ENCODE measurements at places on chromosomes 16 and 17.

GRCh38 chr17:75267411-75268232 lies 3.4 kb downstream of the MIF4GD start:
- DNase-seq: no peak

DNA sequence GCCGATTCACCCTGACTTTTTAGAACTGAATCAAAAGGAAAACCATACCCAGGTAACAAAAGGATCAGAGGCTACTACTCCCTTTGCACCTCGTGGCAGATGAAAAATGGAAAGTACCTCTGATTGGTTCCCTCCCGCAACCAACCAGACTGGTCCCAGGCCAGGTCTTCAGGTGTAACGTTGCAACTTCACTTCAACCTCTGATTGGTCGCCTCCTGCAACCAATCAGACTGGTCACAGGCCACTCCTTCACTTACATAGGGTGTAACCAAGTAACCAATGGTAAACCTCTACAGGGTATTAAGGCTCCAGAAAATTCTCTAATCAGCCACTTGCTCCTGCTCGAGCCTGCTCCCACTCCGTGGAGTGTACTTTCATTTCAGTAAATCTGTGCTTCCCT lies 89.4 kb downstream of the ADCY9 start:
- no peak for DNase-seq

DNA sequence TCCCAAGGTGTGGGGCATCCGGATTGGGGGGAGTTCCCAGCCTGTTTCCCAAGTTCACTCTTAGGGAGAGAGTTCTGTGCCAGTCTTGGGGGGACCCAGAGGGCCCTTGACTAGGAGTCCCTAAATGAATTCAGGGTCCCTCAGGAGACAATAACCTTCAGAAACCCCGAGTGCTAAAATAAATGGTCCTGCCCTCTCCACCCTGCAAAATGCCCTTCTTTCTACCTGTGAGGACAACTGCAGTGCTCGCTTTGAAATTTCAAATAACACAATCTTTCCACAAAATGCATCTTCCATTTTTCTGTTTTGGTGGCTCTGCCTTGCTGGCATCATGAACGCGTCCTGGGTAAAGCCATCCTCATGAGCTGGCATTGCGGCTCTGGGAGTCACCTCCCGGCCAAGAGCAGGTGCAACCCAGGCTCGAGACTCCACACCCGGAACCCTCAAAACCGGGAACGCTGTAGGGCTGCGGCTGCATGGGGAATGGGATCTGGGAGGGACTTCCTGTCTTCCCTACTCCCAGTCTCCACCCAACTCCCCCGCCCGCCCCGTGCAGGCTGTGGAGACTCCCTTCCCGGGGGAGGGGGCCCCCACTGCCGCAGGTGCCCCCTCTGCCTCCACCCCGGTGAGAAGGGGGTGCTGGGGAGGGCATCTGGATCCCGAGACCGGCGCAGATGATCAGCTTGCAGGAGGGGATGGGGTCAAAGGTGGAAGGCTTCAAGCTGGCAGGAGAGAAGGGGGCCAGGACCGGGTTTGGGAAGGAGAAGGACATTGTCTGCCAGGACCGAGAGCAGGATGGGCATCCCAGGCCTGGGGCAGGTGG lies at the start of gene ZNF205:
TSS of gene ZNF205 (plus strand) at position 529 of the 823 bp plus-strand sequence. CDS start 845 bp downstream, outside the sequence.
- no peak for DNase-seq

GRCh38 chr17:67116045-67116575 lies 71.8 kb downstream of the CACNG1 start:
- DNase-seq: no peak

GRCh38 chr17:9677411-9677810 lies 32.1 kb downstream of the USP43 start:
- no peak for DNase-seq

- DNase-seq: no peak
Measured at GRCh38 chr17:1592751-1593629, 30.4 kb upstream of the PITPNA start.

GRCh38 chr16:12570046-12570618 lies 233.6 kb downstream of the CPPED1 start:
- no peak for DNase-seq

DNA sequence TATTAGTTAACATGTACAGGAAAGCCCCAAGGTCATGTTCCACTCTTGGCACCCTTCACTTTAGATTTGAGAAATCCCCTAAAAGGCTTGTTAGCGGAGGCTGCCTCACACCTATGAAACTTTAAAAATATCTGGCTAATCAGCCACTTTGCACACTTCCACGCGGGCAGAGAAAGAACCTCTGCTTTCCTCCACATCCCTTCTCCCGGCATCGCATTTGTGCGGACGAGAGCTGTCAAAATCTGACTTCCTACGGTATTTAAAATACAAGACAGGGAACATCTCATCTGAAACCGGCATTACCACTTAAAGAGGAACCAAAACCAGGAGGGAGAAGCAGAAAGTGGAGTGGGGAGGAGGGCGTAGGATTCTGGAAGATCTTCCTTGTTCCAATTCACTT lies 422.3 kb downstream of the TMEM114 start:
- DNase-seq: no peak

- no peak for DNase-seq
Measured at GRCh38 chr16:11205754-11206581, 50.0 kb downstream of the SOCS1 start.

GRCh38 chr17:29572691-29573557 lies 4.4 kb downstream of the TP53I13 start:
- DNase-seq: no peak

DNA sequence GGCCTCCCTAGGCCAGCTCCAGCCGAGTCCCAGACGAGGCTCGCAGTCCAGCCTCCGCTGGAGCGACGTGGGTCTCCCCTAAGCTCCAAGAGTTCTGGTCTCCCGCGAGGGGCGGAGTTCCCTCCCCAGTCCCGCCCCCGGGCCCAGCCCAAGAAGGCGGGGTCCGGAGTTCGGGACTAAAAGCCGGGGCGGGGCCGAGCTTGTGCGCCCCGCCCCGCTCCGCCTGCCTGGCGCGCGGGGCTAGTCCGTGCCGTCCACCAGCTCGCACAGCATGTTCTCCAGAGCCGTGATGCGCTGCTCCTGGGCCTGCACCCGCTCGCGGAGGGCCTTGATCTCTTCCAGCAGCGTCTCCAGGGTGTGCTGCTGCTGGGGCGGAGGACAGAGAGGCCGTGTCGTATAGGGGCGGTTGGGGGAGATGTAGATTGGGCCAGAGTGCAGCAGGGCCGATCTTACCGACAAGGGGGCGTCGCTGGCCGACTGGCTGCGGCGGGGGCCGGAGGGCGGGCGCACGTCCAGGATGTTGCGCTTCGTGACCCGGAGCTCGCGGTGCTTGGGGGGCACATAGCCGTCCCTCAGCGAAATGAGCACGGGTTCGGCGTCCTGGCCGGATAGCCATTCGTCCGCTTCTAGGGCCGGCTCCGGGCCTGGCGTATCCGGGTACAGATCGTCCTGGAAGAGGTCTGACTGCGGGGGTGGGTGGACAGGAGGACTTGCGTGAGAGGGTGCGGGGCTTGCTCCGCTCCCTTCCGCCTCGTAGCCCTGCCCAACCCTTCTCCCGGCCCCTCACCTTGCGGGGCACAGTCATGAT lies 7.0 kb downstream of the CORO6 start:
- DNase-seq: peak; percentile 79

- no peak for DNase-seq
Measured at GRCh38 chr16:69823831-69824563, 61.9 kb downstream of the WWP2 start.

DNA sequence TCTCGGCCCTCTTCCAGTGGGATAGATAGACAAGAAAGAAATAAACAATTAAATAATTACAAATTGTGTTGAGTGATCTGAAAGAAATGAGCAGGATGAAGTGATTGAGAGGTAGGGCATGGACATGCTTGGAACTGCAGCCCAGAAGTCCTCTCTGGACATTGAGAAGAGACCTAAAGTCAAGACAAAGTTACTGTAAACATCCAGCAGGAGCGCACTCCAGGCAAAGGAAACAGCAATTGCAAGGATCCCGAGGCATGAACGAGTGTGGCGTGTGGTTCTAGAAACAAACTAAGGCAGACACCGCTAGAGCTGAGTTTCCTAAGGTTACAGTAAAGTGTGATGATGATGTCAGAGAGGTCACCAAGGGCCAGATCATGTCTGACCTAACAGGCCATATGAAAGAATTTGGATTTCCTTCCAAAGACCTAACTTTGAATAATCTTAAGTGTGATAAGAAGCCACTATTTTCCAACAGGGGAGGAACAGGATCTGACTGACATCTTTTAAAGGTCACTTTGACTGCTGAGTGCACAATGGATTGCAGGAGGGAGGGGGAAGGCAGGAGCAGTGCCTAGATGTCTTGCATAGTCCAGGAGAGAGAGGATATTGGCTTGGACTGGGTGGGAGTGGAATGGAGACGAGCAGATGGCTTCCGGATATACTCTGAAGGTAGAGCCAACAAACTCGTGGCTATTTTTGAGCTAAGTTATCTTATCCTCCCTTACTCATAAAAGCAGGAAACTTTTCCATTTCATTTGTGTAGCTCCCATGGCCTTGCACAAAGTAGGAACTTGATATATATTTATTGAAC lies 19.0 kb downstream of the ABCC12 start:
- no peak for DNase-seq
